ENCODE measurements at places on chromosomes 2 and 18.

DNA sequence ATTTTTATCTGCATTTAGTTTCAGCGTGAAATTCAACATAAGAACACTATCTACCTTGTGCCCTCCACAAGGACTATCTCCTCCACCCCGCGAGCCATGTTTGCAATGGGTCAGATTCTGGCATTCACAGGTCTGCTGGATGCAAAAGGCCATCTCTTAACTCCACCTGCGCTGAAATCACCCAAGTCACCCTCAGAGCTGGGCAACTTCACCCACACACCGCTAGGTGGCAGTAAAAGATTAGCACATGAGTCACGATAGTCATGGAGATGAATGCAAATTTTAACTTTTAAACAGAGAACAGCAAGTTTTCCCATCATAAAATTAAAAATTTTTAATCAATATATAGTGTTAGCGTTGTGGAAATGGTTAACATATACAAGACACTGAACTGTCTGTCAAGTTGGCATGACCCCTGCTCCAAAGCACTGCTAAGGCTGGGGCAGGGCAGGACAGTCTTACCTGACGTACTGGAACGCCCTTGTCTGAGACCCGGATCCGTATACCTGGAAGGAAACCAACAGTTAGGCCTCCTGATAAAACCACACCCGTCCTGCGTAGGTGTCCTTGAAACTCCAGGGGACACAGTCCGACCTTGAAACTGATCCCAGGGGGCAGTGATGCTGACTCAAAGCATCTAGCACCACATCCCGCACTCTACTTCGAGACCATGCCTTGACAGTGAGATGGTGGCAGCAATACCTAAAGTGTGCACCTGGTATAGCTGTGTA lies 89.6 kb downstream of the UXS1 start:
- DNase-seq: peak; percentile 73

DNA sequence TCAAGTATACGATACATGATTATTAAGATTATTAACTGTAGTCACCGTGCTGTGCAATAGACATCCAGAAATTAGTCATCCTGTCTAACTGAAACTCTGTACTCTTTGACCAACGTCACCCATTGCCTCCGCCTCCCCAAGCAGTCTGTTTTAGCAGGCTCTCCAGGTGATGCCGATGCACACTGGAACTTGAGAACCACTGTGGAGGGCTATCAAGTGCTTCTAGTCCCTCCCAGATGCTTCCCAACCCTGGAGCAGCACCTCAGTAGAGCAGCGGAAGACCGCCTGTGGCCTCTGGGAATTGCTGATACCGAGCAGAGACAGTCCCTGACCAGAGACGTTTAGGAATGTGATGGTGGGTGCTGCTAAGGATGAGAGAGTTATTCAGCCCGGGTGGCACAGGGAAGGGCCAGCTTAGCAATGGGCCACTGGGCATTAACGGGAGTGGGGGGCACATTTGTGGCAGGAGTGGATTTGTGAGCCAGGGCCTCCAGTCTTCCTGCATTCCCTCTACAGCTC lies 50.7 kb downstream of the LIPG start:
- DNase-seq: peak; percentile 5

DNA sequence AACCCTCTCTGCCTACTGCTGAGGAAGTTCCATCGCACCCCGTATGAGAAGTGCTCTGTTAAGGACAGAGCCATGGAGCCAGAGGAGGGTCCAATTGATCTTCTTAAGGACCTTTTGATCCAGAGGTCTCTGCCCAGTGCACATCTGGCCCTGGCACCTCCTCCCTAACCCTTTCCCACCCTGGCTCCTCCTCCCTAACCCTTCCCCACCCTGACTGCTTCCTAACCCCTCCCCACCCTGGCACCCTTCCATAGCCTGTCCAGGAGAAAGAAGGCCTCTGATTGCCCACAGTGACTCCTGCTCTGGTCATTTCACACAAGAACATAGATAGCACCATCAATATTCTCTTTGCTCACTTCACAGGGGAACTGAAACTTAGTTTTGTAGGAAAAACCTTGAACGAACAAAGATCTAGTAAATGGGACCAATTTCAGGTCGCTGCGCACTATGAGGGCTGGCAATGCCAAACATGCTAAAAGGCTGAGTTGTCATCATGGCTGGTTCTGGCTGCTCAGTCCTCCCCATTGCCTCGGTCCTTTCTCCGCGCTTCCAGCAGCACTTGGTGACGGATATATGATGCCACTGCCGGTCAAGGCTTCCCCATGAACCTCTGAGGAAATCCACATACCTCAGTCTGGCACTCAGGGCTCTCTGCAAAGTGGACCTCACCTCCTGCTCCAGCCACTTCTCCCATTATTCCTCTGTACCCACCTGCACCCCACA lies 49.2 kb downstream of the PKDCC start:
- DNase-seq: no peak

GRCh38 chr2:142675398-142675797 lies 202.1 kb upstream of the KYNU start:
- DNase-seq: no peak

DNA sequence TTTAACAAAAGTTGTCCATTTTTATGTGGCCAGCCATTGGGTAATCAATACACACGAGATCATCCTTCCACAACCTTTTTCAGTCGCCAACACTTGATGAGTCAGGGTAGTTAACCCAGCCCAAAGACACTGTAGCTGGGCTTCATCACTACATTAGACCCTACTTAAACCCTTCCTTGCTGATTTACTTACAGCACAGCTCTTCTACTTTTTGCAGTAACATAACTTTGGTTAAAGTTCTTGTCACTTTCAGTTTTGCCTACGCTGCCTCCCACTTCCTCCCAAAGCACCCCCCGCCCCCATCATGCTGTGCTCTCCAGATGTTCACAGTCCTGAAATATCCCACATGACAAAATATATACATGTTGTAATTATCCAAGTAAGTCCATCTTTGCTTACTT lies 103.6 kb downstream of the CDK15 start:
- DNase-seq: no peak

DNA sequence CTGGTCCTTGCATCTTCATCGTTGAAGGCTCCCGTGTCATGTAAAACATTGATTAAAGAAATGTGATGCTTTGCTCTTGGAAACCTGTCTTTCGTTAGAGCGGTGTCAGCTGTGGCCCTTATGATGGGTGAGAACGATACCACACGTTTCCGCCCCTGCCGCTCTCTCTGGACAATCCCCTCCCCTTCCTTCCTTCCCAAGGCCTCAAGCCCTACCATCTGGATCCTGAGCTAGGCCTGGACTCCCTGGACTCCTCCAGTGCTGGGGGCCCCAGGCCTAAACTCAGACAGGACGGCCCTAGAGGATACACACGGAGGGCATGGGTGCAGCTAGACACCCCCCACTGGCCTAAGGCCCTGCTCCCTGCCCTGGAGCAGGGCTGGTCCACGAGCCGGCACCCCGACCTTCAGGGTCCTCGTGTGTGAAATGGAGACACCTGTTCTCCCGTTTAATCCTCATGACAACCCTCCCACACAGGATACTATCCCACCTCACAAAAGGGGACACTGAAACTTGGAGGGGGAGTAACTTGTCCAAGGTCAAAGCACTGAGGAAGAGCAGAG lies 13.2 kb downstream of the BIN1 start:
- DNase-seq: no peak

GRCh38 chr18:76447258-76447890 lies 47.7 kb downstream of the ZNF516 start:
- no peak for DNase-seq

GRCh38 chr18:6543330-6543908 lies 128.7 kb upstream of the L3MBTL4 start:
- DNase-seq: peak; percentile 25

GRCh38 chr2:165563468-165564225 lies 94.1 kb downstream of the CSRNP3 start:
- DNase-seq: peak; percentile 12

DNA sequence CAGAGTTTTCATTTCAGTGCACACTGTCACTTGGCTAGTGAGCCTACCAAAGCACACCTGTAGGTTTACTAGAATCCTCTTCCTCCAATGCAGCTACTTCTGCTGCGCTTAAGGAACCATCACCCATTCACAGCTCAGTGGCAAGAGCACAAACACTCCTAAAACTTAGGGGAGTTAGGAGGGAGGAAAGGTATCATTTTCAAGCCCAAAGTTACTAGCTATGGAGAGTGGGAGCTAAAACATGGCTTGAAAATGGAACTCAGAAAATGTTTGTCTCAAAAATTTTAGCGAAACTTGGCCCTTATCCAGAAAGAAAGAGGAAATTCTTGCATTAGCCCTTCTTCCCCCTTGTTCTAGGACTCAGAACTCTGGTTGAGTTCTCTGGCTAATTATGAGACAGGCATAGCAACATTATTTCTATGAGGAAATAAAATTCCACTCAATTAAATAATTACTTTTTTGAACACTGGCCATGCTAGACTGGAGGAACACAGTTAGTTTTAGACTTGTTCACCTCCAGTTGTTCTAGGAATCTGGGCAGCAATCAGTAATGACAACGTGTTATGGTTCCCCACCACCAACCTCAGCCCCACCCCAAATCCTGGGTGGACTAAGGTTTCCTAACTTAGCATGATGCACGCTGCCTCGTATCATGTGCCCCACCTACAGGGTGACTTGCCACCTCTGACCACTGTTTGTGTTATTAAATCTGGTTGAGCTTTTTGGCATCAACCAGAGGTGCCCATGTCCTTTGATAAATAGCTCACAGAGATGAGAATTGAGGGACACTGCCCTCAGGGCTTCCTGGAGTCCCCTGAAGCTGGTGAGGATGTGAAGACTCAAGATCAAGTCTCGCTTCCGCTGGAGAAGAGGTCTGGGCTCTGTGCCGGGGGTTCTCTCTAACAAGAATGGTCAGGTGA lies 32.8 kb downstream of the LPIN2 start:
- no peak for DNase-seq

DNA sequence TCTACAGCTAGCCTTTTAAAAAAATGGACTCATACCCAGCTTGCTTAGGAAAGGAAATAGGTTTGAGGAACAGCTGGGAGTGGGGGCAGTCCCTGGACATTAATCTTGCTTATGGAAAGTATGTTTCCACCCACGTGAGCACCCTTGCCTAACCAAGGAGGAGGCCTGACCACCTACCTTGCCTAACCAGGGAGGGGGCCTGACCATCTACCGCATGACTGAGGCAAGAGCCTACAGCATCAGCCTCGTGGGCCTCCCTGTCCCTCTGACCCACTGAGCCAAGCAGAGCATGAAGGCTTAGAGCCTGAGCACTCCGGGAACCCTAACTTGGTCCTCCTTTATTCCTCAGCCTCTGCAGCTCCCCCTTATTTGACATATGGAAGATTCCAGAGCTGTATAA lies 20.2 kb downstream of the PRKAG3 start:
- no peak for DNase-seq

GRCh38 chr2:174844295-174844708 lies 80.0 kb upstream of the CHRNA1 start:
- DNase-seq: no peak

DNA sequence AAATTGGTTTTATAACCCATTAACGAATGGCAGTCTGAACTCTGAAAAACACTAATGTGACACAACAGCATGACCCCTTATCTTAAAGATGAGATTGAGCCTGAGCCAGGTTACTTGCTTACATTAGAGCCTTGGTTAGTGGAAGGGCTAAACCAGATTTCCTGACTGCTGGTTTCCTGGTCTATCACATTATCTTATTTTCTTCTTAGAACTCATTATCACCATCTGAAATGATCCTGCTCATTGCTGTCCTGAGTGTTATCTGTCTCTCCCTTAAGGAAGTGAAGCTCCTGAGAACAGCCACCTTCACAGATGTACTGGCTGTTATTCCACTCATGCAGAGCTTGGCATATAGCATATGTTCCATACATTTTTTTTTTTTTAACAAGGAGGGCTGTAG lies 9.0 kb upstream of the NRP2 start:
- DNase-seq: no peak

DNA sequence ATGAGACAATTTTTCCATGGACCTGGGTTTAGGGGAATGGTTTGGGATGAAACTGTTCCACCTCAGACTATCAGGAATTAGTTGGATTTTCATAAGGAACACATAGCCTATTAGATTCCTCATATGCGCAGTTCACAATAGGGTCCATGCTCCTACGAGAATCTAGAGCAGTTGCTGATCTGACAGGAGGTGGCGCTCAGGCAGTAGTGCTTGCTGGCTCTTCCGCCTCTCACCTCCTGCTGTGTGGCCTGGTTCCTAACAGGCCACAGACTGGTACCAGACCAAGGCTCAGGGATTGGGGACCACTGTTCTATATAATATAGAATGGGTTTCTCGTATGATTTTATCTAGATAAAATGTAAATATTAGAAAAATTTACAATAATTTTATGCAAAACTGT lies 338.7 kb downstream of the CPS1 start:
- DNase-seq: no peak

- no peak for DNase-seq
Observed at GRCh38 chr2:128573116-128573515, 254.4 kb upstream of the HS6ST1 start.

GRCh38 chr2:229109195-229109594 lies 161.9 kb downstream of the PID1 start:
- DNase-seq: no peak

DNA sequence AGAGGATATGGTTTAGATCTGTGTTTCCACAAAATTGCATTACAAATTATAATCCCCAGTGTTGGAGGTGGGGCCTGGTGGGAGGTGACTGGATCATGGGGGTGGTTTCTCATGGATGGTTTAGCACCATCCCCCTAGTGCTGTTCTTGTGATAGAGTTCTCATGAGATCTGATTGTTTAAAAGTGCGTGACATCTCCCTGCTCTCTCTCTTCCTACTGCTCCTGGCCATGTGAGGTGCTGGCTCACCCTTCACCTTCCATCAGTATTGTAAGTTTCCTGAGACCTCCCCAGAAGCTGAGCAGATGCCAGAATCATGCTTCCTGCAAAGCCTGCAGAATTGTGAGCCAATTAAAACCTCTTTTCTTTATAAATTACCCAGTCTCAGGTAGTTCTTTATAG lies 33.1 kb downstream of the LHCGR start:
- no peak for DNase-seq

- no peak for DNase-seq
Observed at GRCh38 chr2:64963719-64964118, 25.5 kb upstream of the SLC1A4 start.

DNA sequence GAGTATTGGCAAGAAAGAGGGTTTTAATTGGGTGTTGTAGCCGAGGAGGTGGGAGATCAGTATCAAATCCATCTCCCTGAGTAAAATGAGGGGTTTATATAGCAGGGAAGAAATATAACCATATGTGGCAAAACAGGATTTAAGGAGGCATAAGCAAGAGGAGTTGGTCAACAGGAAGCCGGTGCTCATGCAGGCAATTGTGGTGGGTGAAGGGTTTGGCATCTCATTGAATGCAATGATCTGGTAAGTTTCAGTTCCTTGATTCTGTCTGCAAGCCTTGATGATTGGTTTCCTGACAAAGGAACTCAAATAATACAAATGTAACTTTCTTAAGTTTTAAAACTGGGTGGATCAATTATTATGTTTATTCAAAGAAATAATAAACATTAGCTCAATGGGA lies 564.4 kb upstream of the LINC00305 start:
- no peak for DNase-seq
